Stomach (tissue), 19 donors: ENCODE measurements at places on chromosomes 12 and 14. TPM values are rescaled to one million over a fixed set of nuclear protein-coding genes. Genes with fewer than 3 reads are reported as not detected.
A peak's percentile ranks its signal among the peaks of the same experiment; 100 is the strongest.

The KRT5 gene
- total RNA-seq = not detected

The LRRK2 gene
- total RNA-seq = 26.3 TPM

The TMEM63C gene
- total RNA-seq = 8.8 TPM

The ABCB9 gene
- not detected for total RNA-seq

The SLC6A13 gene
- total RNA-seq = not detected

- DNase-seq = no peak
These were observed 1.6 kb downstream of the RFX4 start for GRCh38 chr12:106584104-106585064.

DNA sequence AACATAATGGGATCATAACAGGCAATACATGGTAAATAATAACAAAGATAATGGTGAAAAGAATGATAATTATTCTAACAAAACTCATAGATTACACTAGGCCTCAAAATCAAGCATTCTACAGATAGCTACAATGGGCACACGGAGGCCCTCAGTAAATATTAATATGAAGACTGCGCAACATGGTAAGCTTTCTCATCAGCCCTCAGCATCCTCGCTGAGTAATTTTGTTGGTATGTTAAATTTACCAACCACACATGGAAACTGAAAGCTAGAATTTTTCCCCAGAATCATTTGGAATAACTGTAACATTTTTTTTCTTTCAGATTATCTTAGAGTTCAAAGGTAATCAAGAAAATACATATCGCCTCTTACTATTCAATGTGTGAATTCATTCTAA, 74.2 kb upstream of the PYGL start:
- no peak for DNase-seq

DNA sequence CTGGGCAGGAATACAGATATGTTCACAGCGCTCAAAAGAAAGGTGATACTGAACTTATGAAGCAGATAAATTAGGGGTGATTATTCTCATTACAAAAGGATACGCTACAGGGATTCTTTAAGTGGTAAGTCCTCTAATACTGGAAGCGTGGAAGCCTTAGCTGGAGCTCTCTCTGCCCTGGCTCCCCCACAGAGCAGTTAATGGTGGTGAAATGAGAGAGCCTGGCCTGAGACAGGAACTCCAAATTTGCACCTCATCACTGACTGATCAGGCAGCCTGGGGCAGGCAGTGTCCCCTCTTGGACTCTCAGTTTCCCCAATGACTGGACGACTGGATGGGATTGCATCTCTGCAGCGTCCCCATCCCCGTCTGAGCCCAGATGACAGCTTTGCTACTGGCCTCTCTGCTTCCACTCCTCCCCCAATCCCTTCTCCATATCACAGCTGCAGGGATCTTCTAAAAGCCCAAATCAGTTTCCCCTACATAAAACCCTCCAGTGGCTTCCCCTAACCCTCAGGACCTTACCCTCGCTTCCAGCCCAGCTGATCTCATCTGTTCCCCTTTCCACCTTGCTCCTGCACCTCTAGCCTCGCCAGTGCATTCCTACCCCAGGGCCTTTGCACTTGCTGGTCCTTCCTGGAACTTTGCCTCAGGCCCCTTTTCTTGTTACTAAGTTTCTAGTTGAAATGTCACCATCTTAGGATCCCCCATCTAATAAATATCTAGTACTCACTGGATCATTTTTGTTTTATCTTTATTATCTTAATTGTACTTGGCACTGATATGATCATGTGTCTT, 171.7 kb upstream of the LHX5 start:
- no peak for DNase-seq

GRCh38 chr12:52181746-52182145, 10.1 kb downstream of the KRT80 start:
- DNase-seq = peak; percentile 70

- no peak for DNase-seq
These were observed 202.3 kb downstream of the GXYLT1 start for GRCh38 chr12:41942354-41942753.

DNA sequence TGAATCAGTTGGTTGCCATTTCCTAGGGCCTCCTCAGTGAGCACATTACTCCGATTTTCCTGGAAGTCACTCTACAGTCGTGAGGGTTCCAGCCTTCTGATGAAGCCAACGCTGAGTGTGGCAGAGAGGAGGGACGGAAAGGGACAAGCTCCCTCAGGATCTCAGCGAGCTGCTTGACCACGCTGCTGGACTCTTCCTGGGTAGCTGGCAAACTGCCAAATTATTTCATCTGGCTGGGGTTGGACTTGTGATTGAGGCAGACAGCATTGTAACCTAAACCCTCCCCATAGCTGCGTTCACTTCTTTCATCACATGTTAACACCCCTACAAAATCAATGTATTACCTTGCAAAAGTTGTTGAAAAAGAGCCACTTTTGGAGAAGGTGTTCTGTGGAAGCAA, 69.6 kb upstream of the CHST11 start:
- no peak for DNase-seq

GRCh38 chr14:74249433-74250375, 10.5 kb downstream of the VSX2 start:
- DNase-seq = no peak

DNA sequence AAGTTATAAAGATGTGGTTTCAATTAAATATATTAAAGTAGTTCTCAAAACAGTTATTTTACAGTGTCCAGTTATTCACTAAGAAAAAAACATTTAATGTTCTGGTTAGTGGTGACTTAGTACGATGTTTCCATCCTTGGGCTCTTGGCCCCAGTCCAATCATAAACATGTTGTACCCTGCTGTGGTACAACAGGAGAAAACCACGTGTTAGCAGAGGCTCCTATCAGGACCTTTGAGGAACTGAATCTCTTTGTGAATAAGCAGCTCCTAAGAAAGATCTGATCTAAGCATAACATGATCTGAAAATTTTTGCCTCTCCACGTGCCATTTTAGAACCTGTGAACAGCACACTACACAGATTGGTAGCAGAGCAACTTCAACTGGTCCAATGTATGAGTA, 234.0 kb downstream of the SYT1 start:
- DNase-seq = no peak

- DNase-seq = peak; percentile 61
These were observed 953 bp upstream of the NXPH4 start for GRCh38 chr12:57215668-57216013.
